WTC11 (cell line): ENCODE measurements at places on chromosomes 2 and 18. TPM values are rescaled to one million over a fixed set of nuclear protein-coding genes. Genes with fewer than 3 reads are reported as not detected.
A peak's percentile ranks its signal among the peaks of the same experiment; 100 is the strongest.

DNA sequence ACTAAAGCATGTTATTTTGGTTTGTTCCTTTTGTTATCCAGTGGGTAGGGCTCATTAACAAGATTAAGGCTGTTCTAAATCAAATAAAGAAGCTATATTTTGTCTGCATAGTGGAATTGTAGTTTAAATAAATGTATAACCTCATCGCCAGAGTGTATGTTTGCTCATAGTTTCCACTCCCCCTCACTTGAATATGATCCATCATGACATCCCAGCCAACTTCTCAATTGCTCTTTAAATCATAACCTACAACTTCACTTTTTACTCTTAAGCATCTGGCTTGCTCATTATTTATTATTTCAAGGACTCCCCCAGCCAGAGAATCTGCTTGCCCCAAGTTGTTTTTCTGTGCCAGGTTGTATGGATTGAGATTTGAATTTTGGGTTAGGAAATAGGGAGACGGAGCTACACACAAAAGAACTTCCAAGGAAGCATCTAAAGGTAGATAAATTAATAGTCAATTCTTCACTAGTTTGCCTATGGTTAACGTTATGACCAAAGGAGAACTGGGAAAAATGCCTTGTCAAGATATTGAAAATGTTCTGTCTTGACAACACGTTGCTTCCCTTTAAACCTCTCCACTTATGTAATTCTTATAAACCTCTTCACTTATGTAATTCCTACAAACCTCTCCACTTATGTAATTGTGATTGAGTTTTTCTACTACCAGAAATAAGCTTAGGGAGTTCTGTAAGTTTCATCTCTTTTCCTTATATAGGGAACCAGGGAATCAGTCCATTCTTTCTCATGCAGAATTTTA lies 55.4 kb upstream of the UPP2 start:
- no peak for DNase-seq

Gene ALPG
- 0.94 to 1.3 TPM (median 1.2 TPM) in 3 replicates for total RNA-seq

DNA sequence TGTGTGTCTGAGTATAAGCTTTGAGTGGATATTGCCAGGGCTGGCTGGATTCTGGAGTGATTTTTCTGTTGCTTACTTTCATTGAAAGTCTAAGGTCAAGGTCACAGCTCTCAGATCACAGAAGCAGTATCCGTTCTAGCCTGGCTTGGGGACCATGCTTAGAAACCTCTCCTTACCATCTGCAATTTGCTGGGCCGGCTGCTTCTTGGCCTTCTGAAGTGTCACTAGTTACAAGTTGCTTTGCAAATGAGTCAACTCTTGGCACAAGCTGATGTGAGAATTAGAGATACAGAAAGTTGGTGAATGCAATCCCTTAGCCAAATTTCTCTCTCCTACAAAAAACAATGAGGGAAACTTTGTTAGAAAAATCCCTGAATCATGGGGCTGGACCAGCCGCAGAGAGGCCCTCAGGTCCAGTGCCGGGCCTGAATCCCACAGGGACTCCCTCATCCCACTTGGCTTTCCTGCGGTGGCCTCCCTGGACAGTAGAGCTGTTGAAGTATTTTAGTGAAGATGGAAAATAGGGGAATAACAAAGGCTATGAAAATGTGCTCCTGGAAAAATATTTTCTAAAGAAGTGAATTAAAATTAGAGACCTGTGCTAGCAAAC lies 92.7 kb upstream of the CNGA3 start:
- no peak for DNase-seq

DNA sequence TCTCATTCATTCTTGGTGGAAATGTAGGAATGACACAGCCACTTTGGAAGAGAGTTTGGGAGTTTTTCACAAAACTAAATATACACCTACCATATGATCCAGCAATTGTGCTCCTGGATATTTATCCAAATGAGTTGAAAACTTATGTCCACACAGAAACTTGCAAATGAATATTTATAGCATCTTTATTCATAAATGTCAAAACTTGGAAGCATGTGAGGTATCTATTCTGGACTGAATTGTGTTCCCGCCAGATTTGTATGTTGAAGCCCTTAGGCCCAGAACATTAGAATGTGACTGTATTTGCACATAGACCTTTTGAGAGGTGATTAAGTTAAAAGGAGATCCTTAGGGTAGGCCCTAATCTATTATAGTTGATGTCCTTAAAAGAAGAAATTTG lies 409.4 kb upstream of the SYT4 start:
- no peak for DNase-seq

- peak; percentile 91 for DNase-seq
Measured at GRCh38 chr18:79380816-79381806, 14.6 kb upstream of the NFATC1 start.

- DNase-seq = no peak
Measured at GRCh38 chr2:129274038-129274415, 705.4 kb upstream of the RAB6C start.

DNA sequence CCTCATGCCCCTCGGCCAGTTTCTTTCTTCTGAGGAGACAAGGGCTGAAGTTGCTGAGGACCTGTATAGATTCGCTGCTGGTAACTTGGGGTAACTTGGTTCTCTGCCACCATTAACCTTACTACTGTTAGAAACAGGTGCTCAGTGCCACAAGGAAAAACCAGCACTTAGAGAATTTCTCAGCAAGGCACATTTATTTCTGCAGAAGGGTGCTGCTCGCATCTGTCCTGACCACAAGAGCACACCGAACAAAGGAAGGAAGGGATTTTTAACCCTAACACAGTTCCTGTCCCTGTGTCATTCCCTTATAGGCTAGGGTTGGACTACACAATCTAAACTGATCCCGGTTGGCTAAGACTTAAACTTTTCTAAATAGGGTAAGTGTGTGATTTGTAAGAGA lies 154.1 kb downstream of the SOCS6 start:
- DNase-seq = no peak

GRCh38 chr18:64037812-64038414 lies 68.0 kb downstream of the SERPINB8 start:
- no peak for DNase-seq

GRCh38 chr2:60473546-60473945 lies 79.9 kb downstream of the BCL11A start:
- DNase-seq = no peak

Gene UGT1A3
- total RNA-seq = not detected in 3 replicates

DNA sequence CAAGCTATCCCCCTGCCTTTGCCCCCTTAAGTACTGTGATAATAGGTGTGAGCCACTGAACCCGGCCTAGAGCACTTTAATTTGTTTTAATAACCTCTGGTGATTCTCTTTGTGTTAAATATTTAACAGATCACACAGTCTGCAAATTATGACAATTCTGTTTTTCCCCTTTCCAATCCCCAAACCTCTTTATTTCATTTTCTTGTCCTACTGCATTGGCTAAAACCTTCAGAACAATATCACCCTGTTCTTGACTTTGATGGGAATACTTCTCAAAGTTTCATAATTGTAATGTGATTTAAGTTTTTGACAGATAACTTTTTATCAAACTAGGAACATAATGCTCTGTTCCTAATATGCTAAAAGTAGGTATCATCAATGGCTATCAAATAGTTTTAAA lies 44.5 kb downstream of the USP37 start:
- no peak for DNase-seq

Gene FEV
- not detected in 3 replicates for total RNA-seq

- no peak for DNase-seq
Measured at GRCh38 chr2:151029406-151030157, 232.1 kb downstream of the RBM43 start.
